Muscle of arm (tissue), 14 donors: ENCODE measurements at places on chromosomes 16 and 17.
A peak's percentile ranks its signal among the peaks of the same experiment; 100 is the strongest.

GRCh38 chr16:68420366-68420942 is 27.9 kb downstream of the SMPD3 start:
- DNase-seq, result no peak

DNA sequence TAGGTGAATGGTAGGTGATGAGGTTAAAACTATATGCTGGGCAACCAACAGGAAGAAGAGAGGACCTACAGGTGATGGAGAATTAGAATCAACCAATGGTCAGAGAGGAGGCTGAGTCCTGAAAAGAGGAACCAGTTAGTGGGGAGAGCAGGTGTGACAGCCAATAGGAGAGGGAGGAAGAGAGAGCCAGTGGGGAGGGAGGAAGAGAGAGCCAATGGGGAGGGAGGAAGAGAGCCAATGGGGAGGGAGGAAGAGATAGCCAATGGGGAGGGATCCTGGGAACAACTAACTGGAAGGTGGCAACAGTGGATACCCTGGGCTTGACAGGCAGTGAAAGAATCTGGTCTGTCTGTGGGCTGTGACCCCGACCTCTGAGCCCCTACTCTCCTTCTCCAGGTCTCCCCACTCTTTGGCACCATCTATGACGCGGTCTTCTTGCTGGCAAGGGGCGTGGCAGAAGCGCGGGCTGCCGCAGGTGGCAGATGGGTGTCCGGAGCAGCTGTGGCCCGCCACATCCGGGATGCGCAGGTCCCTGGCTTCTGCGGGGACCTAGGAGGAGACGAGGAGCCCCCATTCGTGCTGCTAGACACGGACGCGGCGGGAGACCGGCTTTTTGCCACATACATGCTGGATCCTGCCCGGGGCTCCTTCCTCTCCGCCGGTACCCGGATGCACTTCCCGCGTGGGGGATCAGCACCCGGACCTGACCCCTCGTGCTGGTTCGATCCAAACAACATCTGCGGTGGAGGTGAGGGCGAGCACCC is 3.7 kb downstream of the GUCY2D start:
- DNase-seq, result no peak

- no peak for DNase-seq
Measured at GRCh38 chr17:76394166-76394565, 9.8 kb downstream of the SPHK1 start.

GRCh38 chr17:82076018-82076784 is 10.6 kb upstream of the DUS1L start:
- no peak for DNase-seq

DNA sequence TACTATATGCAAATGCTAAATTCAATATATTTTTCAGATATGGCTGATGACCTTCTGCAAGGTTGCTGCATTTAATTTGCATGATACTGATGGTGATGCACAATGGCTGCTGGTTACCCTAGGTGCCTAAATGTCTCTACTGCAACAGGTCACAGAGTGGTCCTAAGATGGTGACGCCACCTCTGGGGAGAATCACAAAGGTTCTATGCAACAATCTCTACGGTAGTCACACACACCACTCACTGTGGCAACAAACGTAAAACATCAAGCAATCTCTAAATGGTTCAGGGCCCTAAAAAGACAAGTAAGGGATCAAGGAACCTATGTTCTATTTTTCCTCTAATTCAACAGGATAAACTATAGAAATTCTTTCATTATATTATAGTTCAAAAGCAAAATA is 293.3 kb downstream of the CEP112 start:
- DNase-seq, result no peak

GRCh38 chr17:49210158-49211029 is at the start of the genes ABI3 and GNGT2:
Gene ABI3 (plus strand): TSS chr17:49210707. CDS start chr17:49210725, 18 bp downstream.
Gene GNGT2 (minus strand): TSS chr17:49210574. CDS start chr17:49207422, 3,152 bp downstream.
- DNase-seq, result peak; percentile 35

GRCh38 chr16:74844041-74844980 is 69.7 kb upstream of the FA2H start:
- no peak for DNase-seq
